ENCODE measurements at places on chromosomes 12 and 14. TPM values are rescaled to one million over a fixed set of nuclear protein-coding genes. Genes with fewer than 3 reads are reported as not detected.

- H3K4me1 ChIP-seq = no peaks in the 10 kb centered on the region
- H3K27me3 ChIP-seq = no peaks in the 10 kb centered on the region
- H3K4me3 ChIP-seq = no peak overlapping the region
- DNase-seq = no peak
- no peak overlapping the region for H3K27ac ChIP-seq
These were observed 42.7 kb downstream of the C14orf132 start for GRCh38 chr14:96081767-96082400.

GRCh38 chr12:19922717-19923116 lies 445.6 kb upstream of the PDE3A start:
- H3K36me3 ChIP-seq = no peaks in the 10 kb centered on the region
- no peaks in the 10 kb centered on the region for H3K27me3 ChIP-seq
- no peaks in the 10 kb centered on the region for H3K4me1 ChIP-seq
- no peak overlapping the region for H3K27ac ChIP-seq
- DNase-seq = no peak

DNA sequence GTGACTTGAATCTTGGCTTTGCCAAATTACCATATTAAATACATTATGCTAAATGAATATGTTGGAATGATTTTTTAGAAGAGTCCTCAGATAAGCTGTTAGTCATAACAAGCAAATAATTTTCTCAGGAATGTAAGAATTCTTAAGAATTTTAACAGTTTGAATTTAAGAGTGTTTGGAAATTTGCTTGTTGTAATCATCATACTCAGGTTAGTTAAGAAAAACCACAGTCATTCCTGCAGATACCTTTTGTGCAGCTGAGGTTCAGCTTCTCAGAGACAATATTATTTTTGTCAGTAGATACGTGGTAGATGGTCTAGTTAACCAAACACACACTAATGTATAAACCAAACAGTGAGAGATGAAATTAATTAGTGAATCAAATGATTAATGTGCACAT lies 8.9 kb downstream of the WNK1 start:
- H3K27ac ChIP-seq = no peak overlapping the region
- H3K36me3 ChIP-seq = peaks cover 4% of the 10 kb centered on the region
- no peak overlapping the region for H3K4me3 ChIP-seq
- no peak for DNase-seq
- no peaks in the 10 kb centered on the region for H3K27me3 ChIP-seq
- peaks cover 12% of the 10 kb centered on the region for H3K4me1 ChIP-seq

DNA sequence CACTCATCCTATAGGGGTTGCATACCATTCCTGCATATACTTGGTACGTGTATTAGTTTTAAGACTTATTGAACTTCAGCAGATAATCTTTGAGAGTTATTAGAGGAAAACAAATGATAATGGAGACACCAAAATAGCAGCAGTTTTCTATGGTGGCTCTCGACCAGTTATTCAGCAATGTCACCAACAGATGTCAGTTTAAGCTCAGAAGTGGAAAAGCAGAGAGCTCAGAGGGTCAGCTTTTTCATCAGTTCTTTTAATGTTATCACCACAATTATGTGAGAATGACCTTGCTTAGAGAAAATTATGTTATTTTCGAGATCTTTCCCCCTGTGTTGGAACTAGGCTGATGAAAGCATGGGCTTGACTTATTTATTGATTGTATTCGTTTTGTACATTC lies 32.0 kb downstream of the PTPN11 start:
- H3K36me3 ChIP-seq = peaks cover 39% of the 10 kb centered on the region
- H3K4me1 ChIP-seq = peaks cover 6% of the 10 kb centered on the region
- no peak overlapping the region for H3K4me3 ChIP-seq

GRCh38 chr12:122610207-122610606 lies 83.2 kb downstream of the KNTC1 start:
- H3K27ac ChIP-seq = no peak overlapping the region
- no peaks in the 10 kb centered on the region for H3K27me3 ChIP-seq
- DNase-seq = no peak
- no peaks in the 10 kb centered on the region for H3K4me1 ChIP-seq
- peaks cover 31% of the 10 kb centered on the region for H3K36me3 ChIP-seq

GRCh38 chr14:25001601-25002000 lies 48.3 kb downstream of the STXBP6 start:
- H3K4me1 ChIP-seq = no peaks in the 10 kb centered on the region
- no peak overlapping the region for H3K27ac ChIP-seq
- DNase-seq = no peak

DNA sequence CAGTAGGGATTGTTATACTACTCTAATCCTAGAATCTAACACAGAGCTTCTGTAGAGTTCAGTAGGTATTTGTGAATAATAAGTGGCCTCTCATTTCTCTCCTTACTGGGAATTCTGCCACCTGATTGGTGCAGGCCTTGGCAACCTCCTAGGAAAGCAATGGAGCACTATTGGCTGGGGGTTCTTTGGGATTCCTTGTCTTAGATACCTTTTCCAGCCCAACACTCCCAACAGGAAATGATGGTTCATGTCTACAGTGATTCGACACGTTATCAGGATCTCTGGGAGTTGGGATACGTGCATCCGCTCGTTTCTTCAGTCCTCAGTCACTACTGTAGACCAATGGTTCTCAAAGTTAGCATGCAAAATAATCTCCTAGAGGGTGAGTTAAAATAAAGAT lies 67.4 kb downstream of the ELK3 start:
- H3K36me3 ChIP-seq = peaks cover 41% of the 10 kb centered on the region
- no peak for DNase-seq
- H3K4me1 ChIP-seq = peaks cover 10% of the 10 kb centered on the region
- no peaks in the 10 kb centered on the region for H3K27me3 ChIP-seq
- no peak overlapping the region for H3K4me3 ChIP-seq

DNA sequence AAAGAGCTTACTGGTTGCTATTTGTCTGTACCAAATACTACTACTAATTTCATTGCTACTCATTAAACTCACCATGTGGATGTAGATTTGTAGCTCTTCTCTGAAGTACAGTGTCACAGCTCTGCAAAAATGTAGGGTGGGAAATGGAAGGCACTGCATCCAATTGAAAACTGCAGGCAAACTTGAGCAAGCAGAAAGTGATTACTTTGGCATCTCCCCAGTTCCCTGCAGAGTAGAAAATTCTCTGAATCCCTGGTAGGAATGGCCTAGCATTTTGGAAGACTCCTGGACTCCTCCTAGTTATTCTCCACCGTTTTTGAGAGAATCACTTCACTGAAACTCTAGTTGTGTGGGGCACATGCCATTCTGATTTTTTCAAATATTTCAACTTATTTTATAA lies 239.1 kb downstream of the DIO2 start:
- H3K4me3 ChIP-seq = no peak overlapping the region
- H3K27ac ChIP-seq = no peak overlapping the region
- H3K27me3 ChIP-seq = no peaks in the 10 kb centered on the region
- DNase-seq = no peak
- H3K4me1 ChIP-seq = no peaks in the 10 kb centered on the region

- H3K27me3 ChIP-seq = no peaks in the 10 kb centered on the region
- no peak for DNase-seq
- H3K4me1 ChIP-seq = no peaks in the 10 kb centered on the region
- H3K27ac ChIP-seq = no peak overlapping the region
These were observed 33.2 kb downstream of the TSPAN11 start for GRCh38 chr12:30959778-30960177.

DNA sequence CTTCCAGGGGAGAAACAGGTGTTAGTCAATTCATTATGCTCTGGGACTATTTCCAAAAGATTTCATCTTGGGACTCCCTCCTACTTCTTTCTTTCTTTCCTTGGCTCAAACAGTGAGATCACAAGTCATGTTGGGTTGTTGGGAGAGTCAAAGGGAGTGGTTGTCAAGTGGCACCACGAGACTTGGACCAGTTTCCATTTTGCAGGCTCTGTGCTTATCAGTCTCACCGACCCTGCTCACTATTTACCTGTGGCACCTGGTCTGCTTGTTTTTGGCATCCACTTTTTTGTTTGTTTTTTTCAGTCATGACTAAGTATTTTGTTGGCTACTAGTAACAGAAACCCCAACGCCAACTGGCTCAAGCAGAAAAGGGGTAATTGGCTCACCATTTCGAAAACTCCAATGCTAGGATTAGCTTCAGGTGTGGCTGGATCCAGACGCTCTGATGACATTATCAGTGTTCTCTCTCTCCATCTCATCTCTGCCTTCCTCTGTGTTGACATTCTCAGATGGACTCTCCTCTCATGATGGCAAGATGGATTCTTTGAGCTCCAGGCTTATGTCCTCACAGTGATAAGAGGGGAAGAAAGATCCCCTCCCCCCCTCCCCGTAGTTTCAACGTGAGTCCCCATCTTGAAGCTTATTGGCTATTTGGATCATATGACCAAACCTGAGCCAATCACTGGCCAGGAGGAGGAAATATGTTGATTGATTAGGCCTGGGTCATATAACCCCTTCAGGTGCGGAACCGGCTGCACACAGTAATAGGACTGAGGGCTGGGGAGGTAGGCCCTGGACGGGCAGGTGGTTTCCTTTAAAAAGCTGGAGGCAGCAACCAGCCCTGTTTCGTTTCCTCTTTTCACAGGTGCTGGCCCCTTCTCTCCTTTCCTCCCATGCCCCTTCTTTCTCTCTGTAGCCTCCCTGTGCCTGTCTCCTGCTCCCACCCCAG lies 84.2 kb downstream of the AACS start:
- no peaks in the 10 kb centered on the region for H3K27me3 ChIP-seq
- DNase-seq = no peak
- H3K36me3 ChIP-seq = no peaks in the 10 kb centered on the region
- H3K4me1 ChIP-seq = no peaks in the 10 kb centered on the region
- H3K27ac ChIP-seq = no peak overlapping the region

DNA sequence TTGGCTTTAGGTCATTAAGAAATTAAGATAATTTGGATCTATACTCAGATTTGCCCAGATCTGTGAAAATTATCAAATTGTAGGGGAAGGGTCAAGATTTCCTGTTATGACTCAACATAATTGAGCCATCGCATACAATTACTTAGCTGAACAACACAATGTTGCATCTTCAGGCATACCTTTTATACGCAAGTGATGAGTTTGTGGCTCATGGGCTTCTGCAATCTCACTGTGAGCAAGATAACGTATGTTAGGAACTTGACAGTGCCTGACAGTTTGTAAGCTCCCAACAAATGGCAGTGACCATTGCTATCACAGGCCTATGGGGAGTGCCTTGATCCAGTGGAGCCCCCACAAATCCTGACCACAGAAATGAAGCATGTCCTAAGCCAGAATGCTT lies 199.7 kb downstream of the BCAT1 start:
- H3K4me1 ChIP-seq = no peaks in the 10 kb centered on the region
- H3K36me3 ChIP-seq = no peaks in the 10 kb centered on the region
- no peak for DNase-seq
- no peak overlapping the region for H3K4me3 ChIP-seq
- H3K27me3 ChIP-seq = no peaks in the 10 kb centered on the region

DNA sequence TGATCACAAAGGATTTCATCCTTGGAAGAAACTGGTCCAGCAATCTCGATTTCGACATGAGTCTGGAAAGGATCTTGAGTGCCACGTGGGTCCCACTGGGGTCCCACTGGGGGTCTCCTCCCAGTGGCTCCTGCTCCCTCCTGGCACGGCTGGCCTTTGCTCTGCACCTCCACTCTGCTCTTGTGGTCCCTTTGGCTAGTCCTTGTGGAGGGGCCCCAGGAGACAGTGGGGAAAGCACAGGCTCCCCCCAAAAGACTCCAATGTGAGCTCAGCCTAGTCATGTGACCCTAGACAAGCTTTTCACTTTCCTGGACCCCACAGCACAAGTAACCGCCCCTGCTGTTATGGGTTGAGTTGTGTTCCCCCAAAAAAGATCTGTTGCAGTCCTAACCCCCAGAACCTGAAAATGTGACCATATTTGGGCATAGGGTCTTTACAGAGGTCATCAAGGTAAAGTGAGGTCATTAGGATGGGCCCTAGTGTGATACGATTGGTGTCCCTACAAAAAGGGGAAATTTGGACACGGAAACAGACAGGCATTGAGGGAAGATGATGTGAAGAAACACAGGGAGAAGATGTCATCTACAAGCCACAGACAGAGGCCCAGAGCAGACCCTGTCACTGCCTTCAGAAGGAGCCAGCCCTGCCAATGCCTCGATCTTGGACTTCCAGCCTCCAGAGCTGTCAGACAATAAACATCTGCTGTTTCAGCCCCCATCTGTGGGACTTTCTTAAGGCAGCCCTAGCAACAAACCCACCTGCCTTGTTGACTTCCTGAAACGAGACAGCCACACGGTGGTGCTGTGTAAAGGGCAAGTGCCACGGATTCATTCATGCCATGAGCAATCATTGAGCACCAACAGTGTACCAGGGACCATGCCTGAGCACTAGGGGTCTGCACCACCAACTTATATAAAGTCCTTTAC lies 23.8 kb upstream of the PPP2R5C start:
- peaks cover 23% of the 10 kb centered on the region for H3K4me1 ChIP-seq
- no peaks in the 10 kb centered on the region for H3K36me3 ChIP-seq
- H3K27me3 ChIP-seq = no peaks in the 10 kb centered on the region
- no peak for DNase-seq
- no peak overlapping the region for H3K4me3 ChIP-seq

DNA sequence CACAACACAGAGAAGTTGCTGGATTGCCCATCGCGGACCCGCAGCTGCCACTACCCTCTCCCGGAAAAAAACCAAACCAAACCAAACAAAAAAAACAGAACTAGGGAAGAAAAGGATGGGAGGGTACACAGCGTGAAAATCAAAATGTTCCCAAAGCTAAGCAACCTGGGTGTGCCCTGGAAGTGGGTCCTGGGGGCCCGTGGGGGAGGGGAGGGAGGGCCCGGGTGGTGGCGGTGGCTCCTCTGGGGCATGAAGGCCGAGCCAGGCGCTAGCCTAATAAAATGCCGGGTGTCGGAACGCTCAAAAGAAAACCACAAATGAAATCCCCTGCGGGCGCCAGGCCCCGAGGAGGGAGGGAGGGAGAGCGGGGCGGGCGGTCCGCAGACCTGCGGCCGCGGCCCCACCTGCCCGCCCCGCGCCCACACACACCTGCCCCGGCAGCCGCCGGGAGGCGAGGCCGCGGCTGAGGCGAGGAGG lies 787 bp downstream of the HECTD4 start:
- peak overlapping the region; percentile 49 for H3K4me3 ChIP-seq
- no peaks in the 10 kb centered on the region for H3K36me3 ChIP-seq
- DNase-seq = peak; percentile 65
- H3K27ac ChIP-seq = peak overlapping the region; percentile 52
- no peaks in the 10 kb centered on the region for H3K27me3 ChIP-seq

- peak; percentile 11 for DNase-seq
- H3K27ac ChIP-seq = peak overlapping the region; percentile 97
- H3K4me3 ChIP-seq = no peak overlapping the region
- H3K4me1 ChIP-seq = peaks cover 86% of the 10 kb centered on the region
- peaks cover 16% of the 10 kb centered on the region for H3K36me3 ChIP-seq
These were observed 7.7 kb downstream of the SLC15A4 start for GRCh38 chr12:128815779-128816642.

The SERPINA3 gene
- not detected for total RNA-seq

The FAM222A gene
- total RNA-seq = 6.6 TPM

The GSG1 gene
- total RNA-seq = not detected

The CCDC38 gene
- 0.63 TPM for total RNA-seq

The TUNAR gene
- total RNA-seq = not detected

The SMIM41 gene
- not detected for total RNA-seq

The SLC7A8 gene
- total RNA-seq = 1.0 TPM

The HCAR1 gene
- not detected for total RNA-seq

The APOLD1 gene
- 0.70 TPM for total RNA-seq

The CD163 gene
- total RNA-seq = 0.45 TPM

All from natural killer cell (primary cell).